ENCODE measurements at places on chromosomes 2 and 18. TPM values are rescaled to one million over a fixed set of nuclear protein-coding genes. Genes with fewer than 3 reads are reported as not detected.

Gene PDCD1
- total RNA-seq: 0.15 TPM

Gene PLB1
- total RNA-seq: 0.80 TPM

Gene C2orf78
- not detected for total RNA-seq

Gene MCM6
- total RNA-seq: 54.3 TPM

Gene BOLL
- total RNA-seq: not detected

GRCh38 chr18:60149316-60149715 is 223.3 kb downstream of the MC4R start:
- H3K27ac ChIP-seq: no peak overlapping the region
- H3K36me3 ChIP-seq: no peaks in the 10 kb centered on the region
- H3K4me3 ChIP-seq: no peak overlapping the region
- no peaks in the 10 kb centered on the region for H3K27me3 ChIP-seq
- DNase-seq: no peak

GRCh38 chr2:18066894-18067293 is 188.4 kb downstream of the KCNS3 start:
- DNase-seq: no peak
- H3K36me3 ChIP-seq: no peaks in the 10 kb centered on the region
- H3K4me1 ChIP-seq: no peaks in the 10 kb centered on the region

DNA sequence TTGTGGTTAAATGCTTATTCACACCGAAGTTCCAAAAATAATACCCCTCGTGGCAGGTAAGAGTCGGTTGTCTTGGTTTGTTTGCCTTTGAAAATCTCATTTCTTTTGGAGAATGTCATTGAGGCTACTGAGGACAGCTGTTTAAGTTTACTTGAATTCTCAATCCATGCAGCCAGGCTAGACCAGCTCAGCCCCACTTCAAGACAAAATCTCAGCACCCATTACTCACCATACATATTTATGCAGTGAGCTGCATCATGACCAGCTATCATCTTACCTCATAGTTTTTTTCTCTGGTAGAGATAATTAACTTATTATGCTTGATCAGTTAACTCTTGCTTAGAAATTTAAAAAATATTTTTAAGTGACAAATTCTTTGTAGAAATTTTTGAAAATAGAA is 115.9 kb downstream of the HAUS1 start:
- DNase-seq: no peak
- no peaks in the 10 kb centered on the region for H3K4me1 ChIP-seq
- H3K27ac ChIP-seq: no peak overlapping the region
- no peak overlapping the region for H3K4me3 ChIP-seq
- no peaks in the 10 kb centered on the region for H3K36me3 ChIP-seq
- no peaks in the 10 kb centered on the region for H3K27me3 ChIP-seq

GRCh38 chr2:239375278-239376061 is 25.4 kb downstream of the HDAC4 start:
- no peak overlapping the region for H3K4me3 ChIP-seq
- H3K27ac ChIP-seq: no peak overlapping the region
- H3K36me3 ChIP-seq: no peaks in the 10 kb centered on the region
- H3K27me3 ChIP-seq: no peaks in the 10 kb centered on the region
- no peaks in the 10 kb centered on the region for H3K4me1 ChIP-seq

GRCh38 chr18:49618742-49619681 is 57.2 kb downstream of the LIPG start:
- no peaks in the 10 kb centered on the region for H3K36me3 ChIP-seq
- DNase-seq: no peak
- H3K4me1 ChIP-seq: peaks cover 3% of the 10 kb centered on the region
- H3K27ac ChIP-seq: no peak overlapping the region
- H3K27me3 ChIP-seq: no peaks in the 10 kb centered on the region
- no peak overlapping the region for H3K4me3 ChIP-seq

- no peak overlapping the region for H3K27ac ChIP-seq
- H3K27me3 ChIP-seq: no peaks in the 10 kb centered on the region
- H3K36me3 ChIP-seq: no peaks in the 10 kb centered on the region
Measured at GRCh38 chr2:110931648-110932047, 189.1 kb upstream of the BCL2L11 start.

GRCh38 chr2:220370764-220371163 is 743.3 kb downstream of the SLC4A3 start:
- H3K4me1 ChIP-seq: no peaks in the 10 kb centered on the region
- H3K4me3 ChIP-seq: no peak overlapping the region
- DNase-seq: no peak
- no peaks in the 10 kb centered on the region for H3K36me3 ChIP-seq
- no peaks in the 10 kb centered on the region for H3K27me3 ChIP-seq
- no peak overlapping the region for H3K27ac ChIP-seq

Measured in Panc1 (cell line).